ENCODE measurements at places on chromosomes 5 and 9.

DNA sequence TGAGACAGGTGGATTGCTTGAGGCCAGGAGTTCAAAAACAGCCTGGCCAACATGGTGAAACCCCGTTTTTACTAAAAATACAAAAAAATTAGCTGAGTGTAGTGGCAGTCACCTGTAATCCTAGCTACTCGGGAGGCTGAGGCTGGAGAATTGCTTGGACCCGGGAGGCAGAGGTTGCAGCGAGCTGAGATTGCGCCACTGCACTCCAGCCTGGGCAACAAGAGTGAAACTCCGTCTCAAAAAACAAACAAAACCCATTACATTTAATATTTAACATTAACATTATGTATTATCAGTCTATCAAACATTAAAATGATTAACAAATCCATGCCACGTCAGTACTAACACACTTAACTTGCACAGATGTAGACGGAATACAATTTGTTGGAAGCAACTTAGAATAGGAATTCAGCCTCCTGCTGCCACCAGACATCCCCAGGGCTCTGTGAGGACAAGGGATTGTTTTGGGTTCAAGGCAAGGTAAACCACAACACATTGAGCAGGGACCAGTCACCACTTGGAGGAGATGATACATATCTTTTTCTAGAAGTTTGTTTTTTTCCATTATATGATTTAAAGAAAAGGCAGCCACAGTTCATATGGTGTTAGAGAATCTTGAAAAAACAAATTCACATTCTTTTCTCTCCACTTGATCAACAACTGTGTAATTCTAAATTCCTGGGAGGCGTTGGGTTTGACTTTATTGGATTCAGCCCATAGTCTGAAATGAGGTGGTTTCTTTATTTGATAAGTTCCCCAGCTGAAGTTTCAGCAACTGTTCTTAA lies 104.1 kb upstream of the BASP1 start:
- DNase-seq, result no peak

DNA sequence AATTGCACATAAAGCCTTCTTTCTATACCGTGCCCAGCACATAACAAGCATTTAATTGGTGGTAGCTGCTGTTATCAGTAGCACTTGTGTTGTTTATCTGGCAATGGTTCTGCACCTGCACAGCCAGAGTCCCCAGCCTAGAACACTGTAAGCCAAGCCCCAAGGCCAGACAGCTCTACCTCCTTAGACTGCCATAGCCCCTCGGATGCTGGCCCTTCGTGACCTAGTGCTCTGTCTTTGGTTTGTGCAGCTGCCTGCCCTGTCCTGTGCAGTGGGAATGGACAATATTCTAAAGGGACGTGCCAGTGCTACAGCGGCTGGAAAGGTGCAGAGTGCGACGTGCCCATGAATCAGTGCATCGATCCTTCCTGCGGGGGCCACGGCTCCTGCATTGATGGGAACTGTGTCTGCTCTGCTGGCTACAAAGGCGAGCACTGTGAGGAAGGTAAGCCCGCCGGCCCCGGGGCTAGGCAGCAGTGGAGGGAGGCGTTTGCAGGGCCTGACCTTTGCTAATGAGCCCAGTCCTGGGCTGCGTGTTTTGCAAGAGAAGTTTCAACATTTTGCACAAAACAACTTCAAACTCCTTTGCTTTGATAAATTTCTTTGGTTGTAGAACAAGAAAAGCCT lies 173.3 kb upstream of the WWC1 start:
- no peak for DNase-seq

- no peak for DNase-seq
These were observed 59.3 kb downstream of the SLC22A5 start for GRCh38 chr5:132428484-132429462.

- no peak for DNase-seq
These were observed 120.9 kb downstream of the CDC42SE2 start for GRCh38 chr5:131384616-131385214.

Measured in mesothelial cell of epicardium (in vitro differentiated cells).